ENCODE measurements at places on chromosomes 4 and X.

DNA sequence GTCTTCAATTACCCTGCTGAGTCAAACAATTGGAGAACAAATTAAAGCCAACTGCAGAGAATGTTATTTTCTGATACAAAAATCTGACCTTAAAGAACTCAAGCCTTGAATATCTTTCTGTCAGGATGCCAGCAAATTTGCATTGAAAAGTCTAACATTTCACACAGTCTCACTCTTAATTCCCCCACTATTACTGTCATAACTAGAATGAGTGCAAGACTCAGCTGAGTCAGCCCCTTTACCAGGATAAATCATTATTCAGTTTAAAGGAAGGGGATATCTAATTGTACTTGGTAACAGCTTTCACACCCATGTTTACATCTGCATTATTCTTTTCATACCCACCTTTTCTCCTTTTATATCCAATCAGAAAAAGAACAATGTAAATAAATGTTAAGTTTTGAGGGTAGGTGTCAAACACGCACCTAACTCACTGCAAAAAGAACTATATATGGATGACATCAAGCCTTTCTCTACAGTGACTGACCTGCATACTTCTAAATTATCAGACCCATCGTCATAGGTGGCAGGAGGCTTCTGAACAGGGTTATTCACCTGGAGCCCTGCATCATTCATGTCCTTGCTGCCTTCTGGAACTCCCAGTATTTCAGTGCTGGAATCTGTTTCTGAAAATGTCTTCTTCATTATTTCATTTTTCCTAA is 117.4 kb downstream of the TMA16 start:
- no peak for DNase-seq

- DNase-seq = no peak
Measured at GRCh38 chrX:32871636-32872035, 339.7 kb downstream of the DMD start.

DNA sequence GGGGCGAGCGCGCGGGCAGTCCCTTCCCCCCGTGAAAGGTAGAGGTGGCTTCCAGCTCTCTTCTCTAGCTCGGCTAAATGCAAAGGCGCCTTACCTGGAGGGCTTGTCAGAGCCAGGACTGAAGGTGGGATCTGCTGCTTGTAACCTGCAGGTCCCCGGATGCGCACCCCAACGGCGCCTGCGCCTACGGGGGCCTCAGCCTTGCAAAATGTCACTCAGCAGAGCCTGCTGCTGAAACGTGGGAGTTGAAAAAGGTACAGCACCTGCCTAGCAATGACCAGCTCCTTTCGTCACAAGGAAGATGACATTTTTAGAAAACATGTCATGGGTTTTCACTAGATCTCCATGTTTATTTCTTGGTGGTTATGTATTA is 583 bp downstream of the ABHD18 start:
- DNase-seq = peak; percentile 65

DNA sequence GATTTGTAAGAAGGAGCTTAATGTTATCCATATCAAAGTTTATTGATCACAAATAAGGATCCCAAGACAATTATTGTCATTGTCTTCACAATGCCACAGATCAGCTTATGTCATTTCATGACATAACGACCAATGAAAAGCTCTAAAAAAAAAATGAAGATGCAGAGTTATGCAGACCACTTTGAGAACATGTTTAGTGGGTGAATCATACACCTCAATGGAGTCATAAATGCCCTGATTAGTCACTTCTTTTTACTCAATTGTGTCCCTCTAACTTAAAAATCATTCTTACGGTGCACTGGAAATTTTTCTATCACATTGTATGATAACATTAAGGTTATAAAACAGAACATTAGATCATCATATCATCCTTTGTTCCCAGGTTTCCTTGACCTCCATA is 87.6 kb upstream of the GABRG1 start:
- DNase-seq = no peak

- no peak for DNase-seq
Measured at GRCh38 chr4:8744083-8744805, 127.4 kb downstream of the HMX1 start.

DNA sequence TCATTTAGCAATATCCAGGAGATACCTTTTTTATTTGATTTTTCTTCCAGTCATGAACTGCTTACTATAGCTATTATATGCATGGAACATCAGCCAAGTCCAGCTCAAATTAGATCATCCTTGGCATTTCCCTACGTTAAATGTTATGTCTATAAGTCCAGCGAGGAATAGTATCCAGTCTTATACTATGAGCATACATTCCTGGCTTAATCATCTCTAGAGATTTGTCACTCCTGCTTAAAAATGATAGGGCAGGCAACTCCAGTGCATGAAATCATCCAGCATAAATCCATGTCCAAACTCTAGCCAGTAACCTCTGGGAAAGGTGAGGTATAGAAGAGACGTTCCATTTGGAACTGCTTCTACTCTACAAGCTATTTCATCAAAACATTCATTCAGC is 126.7 kb upstream of the VCX2 start:
- DNase-seq = no peak

GRCh38 chrX:109578916-109579315 is 42.3 kb downstream of the NXT2 start:
- no peak for DNase-seq

DNA sequence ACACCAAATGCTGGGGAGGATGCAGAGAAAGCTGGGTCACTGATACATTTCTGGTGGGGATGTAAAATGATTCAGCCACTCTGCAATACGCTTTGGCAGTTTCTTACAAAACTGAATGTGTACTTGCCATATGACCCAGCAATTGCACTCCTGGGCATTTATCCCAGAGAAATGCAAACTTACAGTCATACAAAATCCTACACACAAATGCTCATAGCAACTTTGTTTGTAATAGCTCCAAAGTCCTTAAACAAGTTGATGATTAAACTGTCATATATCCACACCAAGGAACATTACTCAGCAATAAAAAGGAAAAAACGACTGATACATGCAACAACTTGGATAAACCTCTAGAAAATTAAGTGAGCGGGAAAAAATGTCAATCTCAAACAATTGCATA is 12.3 kb downstream of the MID1 start:
- no peak for DNase-seq

GRCh38 chr4:8554555-8555100 is 25.6 kb upstream of the GPR78 start:
- no peak for DNase-seq

DNA sequence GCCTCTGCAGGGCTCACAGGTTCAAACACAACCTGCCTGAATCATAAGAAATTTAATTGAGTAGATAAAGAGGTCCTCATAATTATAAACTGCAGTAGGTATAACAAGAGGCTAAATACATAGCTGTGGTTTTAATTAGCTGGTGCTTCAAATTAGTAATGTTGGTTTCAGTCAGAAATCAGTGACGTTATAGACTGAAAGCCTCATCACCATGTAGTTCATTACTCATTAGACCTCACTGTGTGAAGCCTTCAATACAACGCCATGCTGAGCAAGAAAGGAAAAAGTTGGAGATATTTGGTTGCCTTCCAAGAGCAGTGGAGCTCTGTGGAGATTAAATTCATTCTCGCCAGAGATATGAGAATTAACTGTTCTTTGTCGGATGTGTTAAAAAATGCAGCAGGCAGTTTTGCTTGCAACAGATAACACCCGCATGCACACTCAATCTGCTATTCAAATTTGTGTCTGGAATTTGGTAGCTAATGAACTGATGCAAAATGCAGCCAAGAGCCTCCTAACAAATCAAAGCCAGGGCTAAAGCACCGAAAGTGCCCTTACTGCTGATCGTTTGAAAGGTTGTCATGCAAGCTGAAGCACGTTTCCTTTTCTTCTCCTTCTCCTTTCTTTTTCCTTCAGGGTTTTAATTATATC is 148.9 kb downstream of the AFF2 start:
- no peak for DNase-seq

- no peak for DNase-seq
Measured at GRCh38 chr4:87835197-87835596, 2.4 kb downstream of the MEPE start.

- DNase-seq = no peak
Measured at GRCh38 chr4:16783119-16783518, 115.3 kb downstream of the LDB2 start.

- no peak for DNase-seq
Measured at GRCh38 chr4:150126864-150127203, 48.6 kb downstream of the DCLK2 start.

- DNase-seq = no peak
Measured at GRCh38 chr4:83083925-83084475, 30.5 kb downstream of the PLAC8 start.

GRCh38 chr4:185651137-185651677 is 115.9 kb upstream of the PDLIM3 start:
- no peak for DNase-seq

- no peak for DNase-seq
Measured at GRCh38 chr4:140789759-140790158, 33.6 kb upstream of the TBC1D9 start.

DNA sequence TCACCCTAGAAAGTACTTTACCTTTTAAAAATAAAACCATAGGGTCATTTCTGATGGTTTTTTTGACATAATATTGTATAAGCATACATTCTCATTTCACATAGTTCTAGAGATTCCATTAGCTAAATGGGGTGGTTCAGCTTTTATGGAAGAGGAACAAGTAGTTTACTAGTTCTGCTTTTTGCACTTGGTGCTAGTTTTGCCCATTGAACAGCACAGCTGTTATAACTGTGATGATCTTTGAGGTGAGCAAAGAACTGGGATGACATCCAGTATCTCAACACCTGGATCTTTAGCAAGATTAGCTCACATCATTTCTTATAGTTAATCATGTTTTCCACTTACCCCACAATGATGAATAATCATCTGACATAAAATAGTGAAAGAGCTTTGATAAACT is 40.9 kb downstream of the MOB1B start:
- DNase-seq = no peak

DNA sequence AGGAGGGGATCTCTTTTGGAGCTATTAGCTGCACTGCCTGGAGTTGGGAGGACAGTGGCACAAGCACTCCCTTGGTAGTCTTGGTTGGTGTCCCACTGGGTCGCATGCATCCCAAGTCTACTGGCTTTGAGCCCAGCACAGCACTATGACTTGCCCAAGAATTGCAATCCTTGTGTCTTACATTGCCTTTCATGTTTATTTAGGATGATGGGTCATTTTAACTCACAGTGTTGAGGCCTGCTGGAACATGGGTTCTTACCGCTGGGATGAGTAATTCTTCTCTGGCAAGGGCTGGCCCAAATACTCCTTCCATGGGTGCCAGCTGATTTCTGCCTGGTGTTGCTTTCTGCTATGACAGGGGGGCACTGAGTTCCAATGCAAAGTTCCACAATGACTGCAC is 185.5 kb downstream of the TEX13C start:
- DNase-seq = no peak

GRCh38 chr4:113471146-113471860 is 290.2 kb downstream of the CAMK2D start:
- no peak for DNase-seq

DNA sequence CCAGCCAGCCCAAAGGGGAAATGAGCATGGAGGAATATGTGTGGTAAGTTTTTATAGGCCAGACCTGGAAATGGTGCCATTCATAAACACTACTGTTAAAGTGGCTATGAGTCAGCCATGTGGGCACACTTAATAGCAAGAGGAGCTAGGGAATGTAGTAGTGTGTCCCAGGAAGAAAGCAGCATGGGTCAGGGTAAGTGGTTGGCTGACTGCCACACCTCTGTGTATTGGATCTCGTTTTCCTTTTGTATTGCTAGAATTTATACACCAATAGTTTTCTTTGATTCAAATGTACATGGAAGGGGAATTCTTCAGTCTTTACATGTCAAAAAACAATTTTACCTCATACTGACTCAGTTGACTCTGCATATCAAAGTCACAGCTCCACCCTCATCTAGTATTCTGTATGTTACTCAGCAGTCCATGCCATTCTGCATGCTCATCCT is 22.9 kb upstream of the SGMS2 start:
- no peak for DNase-seq

DNA sequence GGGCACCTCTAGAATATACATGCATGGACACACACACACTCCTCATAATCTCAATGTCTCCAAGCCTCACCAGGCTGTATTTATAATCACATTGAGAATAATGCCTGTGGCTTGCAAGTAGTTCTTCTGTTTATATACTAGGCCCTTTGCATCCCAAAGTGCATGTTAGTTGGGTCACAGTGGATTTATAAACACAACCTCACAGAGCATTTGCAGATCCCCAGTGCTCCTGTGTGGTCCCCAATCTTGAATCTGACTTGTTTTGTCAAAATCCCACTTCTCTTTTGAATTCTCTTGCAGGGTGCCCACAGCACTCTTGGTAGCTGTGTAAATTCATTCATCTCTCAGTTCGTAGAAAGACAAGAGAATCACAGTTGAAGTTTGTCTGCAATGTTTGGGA is 49.6 kb upstream of the PROM1 start:
- DNase-seq = no peak

DNA sequence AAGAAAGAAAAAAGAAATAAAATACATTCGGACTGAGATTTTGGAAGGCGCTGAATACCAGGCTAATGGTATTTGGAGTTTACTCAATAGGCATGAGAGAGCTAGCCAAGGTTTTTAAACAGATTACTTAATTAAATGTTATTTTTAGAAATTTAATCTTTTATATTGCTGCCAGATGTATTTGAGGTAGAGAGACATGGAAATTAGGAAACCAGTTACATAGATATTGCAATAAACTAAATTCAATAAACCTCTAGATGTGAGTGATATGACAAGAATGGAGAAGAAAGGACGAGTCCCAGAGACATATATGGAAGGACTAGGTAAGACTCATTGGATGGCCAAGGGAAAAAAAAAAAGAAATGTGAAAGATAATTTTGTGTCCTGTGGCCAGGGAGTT is 38.5 kb upstream of the IL13RA1 start:
- DNase-seq = no peak

DNA sequence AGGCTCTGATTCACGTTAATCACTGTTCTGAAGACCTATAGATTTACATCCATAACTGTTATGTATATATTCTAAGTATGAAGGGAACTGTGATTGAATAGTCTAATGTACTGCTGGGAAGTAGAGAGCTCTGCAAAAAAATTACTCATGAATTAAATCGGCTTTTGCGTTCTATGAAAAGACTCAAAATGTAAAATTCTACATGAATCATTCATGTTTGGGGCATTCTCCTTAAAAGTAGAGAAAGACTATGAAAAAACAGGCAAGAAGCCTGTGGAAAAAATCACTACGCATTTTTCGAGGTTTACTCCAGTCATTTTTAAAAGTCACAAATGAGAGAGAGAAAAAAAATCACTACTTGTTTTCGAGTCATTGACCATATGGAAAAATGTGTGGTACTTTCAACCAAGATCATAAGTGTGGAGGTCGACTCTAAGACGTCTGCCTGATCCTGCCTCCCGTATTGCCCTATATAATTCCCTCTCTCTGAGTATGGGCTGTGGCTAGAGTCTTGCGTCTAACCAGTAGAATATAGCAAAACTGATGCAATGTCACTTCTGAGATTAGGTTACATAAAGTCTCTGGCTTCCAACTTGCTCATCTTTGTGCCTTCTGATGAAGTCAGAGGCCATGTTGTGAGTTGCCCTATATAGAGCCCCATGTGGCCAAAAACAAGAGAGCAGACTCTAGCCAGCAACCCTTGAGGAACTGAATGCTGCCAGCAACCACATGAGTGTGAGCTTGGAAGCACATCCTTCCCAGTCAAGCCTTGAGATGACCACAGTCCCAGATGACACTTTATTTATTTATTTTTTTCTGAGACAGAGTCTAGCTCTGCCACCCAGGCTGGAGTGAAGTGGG is 32.1 kb upstream of the VEGFD start:
- DNase-seq = no peak

- DNase-seq = peak; percentile 47
Measured at GRCh38 chr4:143381189-143382118, 44.8 kb downstream of the GAB1 start.

All from amygdala (tissue), 56 donors.